ENCODE measurements at places on chromosomes 13 and 19.

- DNase-seq, result no peak
Observed at GRCh38 chr13:74452176-74452575, 318.0 kb upstream of the KLF12 start.

GRCh38 chr13:96672016-96672415, 322.3 kb downstream of the OXGR1 start:
- no peak for DNase-seq

- no peak for DNase-seq
Observed at GRCh38 chr13:60794751-60795150, 397.7 kb downstream of the TDRD3 start.

- DNase-seq, result no peak
Observed at GRCh38 chr13:39226359-39226758, 188.1 kb downstream of the NHLRC3 start.

DNA sequence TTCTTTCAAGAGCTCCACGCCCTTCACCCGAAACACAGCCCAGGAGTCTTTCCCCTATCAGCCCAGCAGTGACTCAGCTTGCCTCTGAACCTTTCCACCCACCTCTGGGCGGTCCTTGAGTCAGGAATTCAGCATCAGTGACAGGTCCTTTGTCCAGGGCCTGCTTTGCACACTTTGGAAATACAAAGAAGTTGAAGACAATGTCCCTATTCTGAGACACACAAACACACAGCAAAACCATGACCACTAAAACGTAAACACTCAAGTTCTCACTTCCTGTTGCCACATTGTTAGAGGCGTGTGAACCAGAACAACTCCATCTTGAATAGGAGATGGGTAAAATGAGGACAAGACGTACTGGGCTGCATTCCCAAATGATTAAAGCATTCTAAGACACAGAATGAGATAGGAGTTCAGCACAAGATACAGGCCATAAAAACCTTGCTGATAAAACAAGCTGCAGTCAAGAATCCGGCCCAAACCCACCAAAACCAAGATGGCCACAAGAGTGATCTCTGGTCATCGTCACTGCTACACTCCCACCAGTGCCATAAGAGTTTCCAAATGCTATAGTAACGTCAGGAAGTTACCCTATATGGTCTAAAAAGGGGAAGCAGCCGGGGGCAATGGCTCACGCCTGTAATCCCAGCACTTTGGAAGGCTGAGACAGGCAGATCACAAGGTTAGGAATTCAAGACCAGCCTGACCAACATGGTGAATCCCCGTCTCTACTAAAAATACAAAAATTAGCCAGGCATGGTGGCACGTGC, 49.2 kb upstream of the ATP12A start:
- DNase-seq, result peak; percentile 1

- no peak for DNase-seq
Observed at GRCh38 chr19:57954996-57955395, 7.5 kb upstream of the ZNF256 start.
